ENCODE measurements at places on chromosomes 5 and 9. TPM values are rescaled to one million over a fixed set of nuclear protein-coding genes. Genes with fewer than 3 reads are reported as not detected.

- no peak for DNase-seq
These were observed 73.4 kb downstream of the FBXO38 start for GRCh38 chr5:148457183-148457620.

- no peak for DNase-seq
These were observed 21.8 kb downstream of the KCNIP1 start for GRCh38 chr5:170525470-170526211.

DNA sequence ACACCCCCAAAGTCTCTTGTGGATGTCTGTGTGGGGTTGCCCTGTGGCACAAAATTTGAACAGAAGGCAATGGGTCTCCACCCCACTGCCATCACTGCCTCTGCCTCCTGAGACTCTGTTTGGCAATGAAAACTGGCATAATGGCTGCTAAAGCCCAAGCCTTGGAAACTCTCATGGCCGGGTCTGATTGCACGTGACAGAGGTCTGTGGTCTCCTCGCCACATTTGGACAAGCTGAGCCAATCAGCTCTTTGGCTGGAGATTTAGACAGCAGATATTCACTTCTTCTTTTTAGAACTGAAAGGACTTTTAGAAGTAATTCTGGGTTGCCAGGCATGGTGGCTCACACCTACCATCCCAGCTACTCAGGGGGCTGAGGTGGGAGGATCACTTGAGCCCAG, 5.5 kb downstream of the GGTA1 start:
- no peak for DNase-seq

DNA sequence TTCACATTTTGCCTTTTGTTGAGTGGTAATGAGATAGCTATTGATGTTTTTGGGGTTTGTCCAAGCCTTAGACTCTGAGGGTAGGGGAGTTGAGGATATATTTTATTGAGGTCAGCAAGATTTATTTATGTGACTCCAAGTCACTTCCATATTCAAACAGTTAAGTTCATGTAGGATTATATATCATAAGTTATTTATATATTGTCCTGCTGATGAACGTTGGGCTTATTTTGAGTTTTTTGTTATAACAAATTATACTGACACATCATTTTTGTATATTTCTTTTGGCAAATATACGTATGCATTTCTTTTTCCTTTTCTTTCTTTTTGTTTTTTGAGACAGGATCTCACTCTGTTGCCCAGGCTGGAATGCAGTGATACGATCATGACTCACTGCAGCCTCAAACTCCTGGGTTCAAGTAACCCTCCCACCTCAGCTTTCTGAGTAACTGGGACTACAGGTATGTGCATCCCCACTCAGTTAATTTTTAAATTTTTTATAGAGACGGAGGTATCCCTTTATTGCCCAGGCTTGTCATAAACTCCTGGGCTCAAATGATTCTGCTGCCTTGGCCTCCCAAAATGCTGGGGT, 23.5 kb upstream of the IL12B start:
- DNase-seq: no peak

The FOXE1 gene
- polyA plus RNA-seq: not detected

GRCh38 chr5:178267876-178268275, 35.3 kb upstream of the PHYKPL start:
- DNase-seq: no peak

DNA sequence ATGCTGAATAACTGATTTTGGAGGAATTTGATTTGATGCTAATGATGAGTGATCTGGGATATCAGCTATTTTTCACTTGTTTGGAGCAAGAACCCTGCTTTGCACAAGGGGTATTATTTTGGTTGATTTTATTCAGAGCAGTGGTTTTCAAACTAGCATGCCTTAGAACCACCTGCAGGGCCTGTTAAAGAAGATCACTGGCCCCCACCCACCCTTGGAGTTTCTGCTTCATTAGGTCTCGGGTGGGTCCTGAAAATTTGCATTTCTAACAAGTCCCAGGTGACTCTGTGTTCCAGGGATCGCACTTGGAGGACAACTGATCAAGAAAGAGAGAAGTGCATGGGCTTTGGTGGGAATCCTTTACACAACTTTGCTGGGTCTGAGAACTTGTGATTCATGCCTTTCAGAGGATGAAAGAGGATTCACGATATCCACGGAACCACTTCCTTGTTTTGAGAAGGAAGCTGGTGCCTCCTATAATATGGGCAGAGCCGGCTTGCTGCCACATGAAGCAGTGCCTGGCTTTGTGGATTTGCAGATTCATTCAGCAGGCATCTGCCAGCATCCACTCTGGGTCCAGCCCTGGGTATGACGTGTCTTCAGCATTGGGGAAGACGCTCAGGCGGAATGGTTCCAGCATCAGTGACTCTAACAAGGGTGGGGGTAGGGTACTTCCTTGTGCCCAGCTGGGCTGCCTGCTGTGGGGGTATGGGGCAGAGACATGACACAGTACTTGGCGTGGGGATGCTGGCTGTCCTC, 106.6 kb upstream of the PITX1 start:
- no peak for DNase-seq

- no peak for DNase-seq
These were observed 49.8 kb downstream of the NR6A1 start for GRCh38 chr9:124721109-124721906.

GRCh38 chr9:133979921-133980863, 11.9 kb downstream of the VAV2 start:
- no peak for DNase-seq

DNA sequence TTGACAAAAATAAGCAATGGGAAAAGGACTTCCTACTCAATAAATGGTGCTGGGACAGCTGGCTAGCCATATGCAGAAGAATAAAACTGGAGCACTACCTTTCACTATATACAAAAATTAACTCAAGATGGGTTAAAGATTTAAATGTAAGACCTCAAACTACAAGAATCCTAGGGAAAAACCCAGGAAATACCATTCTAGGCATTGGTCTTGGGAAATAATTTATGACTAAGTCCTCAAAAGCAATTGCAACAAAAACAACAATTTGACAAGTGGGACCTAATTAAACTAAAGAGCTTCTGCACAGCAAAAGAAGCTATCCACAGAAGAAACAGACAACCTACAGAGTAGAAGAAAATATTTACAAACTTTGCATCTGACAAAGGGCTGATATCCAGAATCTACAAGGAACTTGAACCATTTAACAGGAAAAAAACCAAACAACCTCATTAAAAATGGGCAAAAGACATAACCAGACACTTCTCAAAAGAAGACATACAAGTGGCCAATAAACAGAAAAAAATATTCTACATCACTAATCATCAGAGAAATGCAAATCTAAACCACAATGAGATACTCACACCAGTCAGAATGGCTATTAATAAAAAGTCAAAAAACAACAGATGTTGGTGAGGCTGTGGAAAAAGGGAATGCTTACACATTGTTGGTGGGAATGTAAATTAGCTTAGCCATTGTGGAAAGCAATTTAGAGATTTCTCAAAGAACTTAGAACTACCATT, 75.2 kb upstream of the CPEB4 start:
- no peak for DNase-seq

GRCh38 chr5:7250004-7250403, 145.9 kb upstream of the ADCY2 start:
- DNase-seq: no peak

DNA sequence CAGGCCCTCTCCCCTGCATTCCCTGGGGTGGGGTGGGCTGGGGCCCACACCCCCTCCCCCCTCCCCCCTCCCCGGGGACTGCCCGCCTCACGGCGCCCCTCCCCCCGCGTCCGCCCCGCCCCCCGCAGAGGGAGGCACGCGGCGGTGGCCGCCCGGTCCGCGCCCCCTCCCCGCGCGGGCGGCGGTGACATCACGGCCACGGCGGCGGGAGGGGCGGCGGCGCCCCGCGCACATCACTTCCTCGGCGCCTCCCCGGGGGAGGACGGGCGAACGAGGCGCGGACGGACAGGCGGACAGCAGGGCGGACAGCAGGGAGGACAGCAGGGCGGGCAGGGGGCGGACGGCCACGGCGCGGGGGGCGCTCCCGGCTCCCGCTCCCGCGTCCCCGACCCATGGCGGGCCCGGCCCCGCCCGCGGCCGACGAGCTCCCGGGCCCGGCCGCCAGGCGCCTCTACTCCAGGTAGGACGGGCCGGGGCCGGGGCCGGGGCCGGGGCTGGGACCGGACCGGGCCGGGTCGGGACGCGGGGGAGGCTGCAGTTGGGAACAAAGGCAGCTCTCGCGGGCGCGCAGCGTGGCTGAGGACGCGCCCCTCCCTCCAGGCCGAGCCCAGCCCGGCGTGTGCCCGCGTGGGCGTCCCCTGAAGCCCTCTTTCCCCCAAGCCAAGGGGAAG, at the start of gene GPSM1:
GPSM1 (plus strand) TSS at position 236 of the 671 bp plus-strand sequence; CDS start at position 393, 157 bp downstream.
- DNase-seq: no peak

DNA sequence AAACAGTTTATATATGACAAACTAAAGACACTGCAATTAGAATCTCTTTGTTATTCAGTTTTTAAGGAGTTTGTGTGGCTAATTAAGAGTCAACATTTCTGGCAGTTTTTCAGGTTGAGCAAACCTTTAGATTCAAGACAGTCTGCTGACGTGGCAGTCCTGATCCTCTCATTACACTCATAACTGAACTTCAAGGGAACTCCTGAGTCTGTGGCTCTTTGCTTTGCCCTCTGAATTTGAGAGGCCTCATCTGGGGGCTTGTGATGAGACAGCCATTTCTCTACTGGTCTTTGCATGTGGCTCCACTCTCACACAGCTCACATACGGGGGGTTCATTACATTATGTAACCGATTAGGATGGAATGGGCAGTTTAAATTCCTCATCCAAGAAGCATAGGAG, 182.9 kb upstream of the MEF2C start:
- DNase-seq: no peak

- no peak for DNase-seq
These were observed 1193.7 kb upstream of the CDH18 start for GRCh38 chr5:21181609-21182125.

DNA sequence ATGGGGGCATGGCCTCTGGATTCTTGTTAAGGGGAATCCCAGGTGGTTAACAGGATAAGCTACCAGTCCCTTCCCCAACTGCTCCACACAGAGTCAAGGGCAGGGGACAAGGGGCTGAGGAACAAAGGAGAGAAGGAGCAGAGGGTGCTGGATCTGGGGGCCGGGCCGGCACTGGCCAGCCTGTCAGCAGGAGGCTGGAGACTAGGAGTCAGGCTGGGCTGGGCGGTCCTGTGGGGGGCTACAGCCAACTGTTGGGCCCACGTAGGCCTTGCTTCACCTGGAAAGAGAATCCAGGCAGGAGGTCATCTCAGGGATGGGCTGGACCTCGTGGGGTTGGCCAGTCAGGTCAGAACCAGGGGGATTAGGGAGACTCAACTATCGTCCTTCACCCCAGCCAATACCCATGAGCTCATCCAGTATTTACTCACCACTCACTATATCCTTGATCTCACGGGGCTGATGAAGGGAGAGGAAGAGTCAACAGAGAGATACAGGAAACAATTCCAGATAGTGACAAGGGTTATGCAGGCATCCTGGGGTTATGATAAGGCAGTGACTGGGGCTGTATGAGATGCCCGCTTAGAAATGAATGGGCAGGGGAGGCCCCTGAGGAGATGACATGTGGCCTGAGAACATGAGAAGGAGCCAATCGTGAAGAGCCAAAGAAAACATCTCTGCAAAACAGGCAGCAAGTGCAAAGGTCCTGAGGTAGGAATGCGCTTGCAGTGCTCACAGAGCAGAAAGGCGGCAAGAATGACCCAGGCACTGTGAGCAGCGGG, 47.9 kb upstream of the SLC25A51 start:
- no peak for DNase-seq

DNA sequence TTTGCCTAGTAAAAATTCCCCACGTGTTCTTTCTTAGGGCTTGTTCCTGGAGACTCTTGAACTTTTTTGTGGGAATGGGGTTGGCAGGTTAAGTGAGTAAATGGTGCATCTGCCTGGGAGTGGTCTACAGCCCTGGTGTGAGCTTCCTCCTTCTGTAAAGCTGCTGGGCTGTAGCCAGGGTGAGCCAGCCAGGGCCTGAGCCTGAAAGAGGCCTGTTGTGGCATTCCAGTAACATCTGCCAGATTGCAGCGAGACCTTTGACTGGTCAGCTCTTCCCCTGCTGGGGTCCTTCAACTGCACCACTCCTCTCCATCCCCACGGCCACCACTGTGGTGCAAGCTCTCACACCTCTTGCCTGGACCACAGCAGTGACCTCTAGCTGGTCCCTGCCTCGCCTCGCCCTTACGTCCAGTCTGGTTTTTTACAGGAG, 47.5 kb downstream of the SLC22A5 start:
- no peak for DNase-seq

The RNF183 gene
- not detected for polyA plus RNA-seq

The C5orf58 gene
- 0.59 TPM for polyA plus RNA-seq

GRCh38 chr5:156376751-156377150, 49.8 kb downstream of the SGCD start:
- no peak for DNase-seq

- no peak for DNase-seq
These were observed 28.3 kb downstream of the ARHGEF28 start for GRCh38 chr5:73654171-73654811.

- no peak for DNase-seq
These were observed 24.1 kb downstream of the WWC1 start for GRCh38 chr5:168315416-168316138.

GRCh38 chr9:113477661-113478060, 14.1 kb downstream of the RGS3 start:
- DNase-seq: no peak

GRCh38 chr5:9105851-9106250, 440.0 kb downstream of the SEMA5A start:
- no peak for DNase-seq

DNA sequence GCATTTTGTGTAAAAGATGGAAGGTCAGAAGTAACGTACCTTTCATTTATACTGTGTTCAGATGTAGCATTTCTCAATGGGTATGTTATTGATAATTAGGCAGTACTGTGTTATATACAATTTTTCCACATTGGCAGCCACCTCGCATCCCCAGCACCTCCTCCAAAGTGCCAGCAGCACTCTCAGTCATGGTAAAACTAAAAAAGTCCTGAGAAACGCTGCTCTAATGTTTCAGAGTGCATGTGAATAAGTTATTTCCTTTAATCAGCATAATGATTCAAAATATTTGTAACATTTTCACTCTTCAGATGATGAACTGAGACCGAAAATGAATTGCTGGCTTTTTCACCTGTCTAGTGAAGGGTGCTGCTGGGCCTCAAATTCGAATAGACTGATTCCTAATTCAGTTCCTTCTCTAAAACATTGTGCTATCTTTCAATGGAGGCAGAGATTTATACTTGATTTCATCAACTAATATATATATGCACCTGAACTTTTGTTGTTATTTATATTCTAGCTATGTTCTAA, 79.9 kb upstream of the ANKRD55 start:
- DNase-seq: no peak

The IFNW1 gene
- not detected for polyA plus RNA-seq

The GABRP gene
- 0.90 TPM for polyA plus RNA-seq

The ZFP2 gene
- 2.8 TPM for polyA plus RNA-seq

DNA sequence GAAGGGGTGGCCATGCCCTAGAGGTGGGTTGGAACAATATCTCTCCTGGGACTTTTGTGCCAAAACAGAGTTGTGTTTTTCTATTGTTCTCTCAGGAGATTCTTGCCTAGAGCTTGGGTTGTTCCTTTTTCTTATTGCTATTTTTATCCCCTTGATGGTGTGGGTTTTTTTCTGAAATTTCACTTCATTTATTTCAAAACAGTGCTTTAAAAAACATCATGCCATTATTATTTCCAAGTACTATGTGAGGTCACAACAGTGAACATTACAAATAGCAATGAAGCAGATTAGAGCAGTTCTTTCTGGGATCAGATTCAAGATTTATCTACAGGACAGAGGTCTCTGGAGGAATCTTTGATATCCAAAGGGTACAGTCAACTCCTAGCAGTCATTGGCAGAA, 76.6 kb downstream of the ACTBL2 start:
- no peak for DNase-seq

The SLC36A3 gene
- not detected for polyA plus RNA-seq
